ENCODE measurements at places on chromosomes 11 and 22. TPM values are rescaled to one million over a fixed set of nuclear protein-coding genes. Genes with fewer than 3 reads are reported as not detected.

GRCh38 chr11:11081776-11082175, 223.9 kb upstream of the ZBED5 start:
- no peak for DNase-seq

SMIM35 gene
- total RNA-seq = 0.05 TPM

MRPL40 gene
- 36.5 TPM for total RNA-seq

GRCh38 chr11:134345237-134345550, 13.4 kb downstream of the GLB1L2 start:
- no peak for DNase-seq

DNA sequence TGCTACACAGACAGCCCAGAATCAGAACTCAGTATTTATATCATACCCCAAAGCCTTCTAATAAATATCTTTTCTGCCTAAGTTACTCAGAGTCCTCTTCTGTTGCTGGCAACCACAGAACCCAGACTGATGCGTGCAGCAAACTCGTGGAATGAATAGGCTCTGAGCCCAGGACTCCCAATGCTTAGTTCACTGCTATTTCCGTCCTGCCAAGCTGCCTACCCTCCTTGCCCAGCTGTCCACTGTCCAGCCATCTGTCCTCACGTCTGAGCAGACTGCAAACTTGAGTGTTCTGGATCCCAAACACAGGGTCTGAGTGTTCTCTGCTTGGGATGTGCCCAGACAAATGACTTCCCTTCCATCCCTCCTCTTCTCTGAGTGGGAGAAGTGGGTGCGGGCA, 19.4 kb downstream of the PTPN5 start:
- DNase-seq = no peak

SLC5A1 gene
- total RNA-seq = 0.24 TPM

DNA sequence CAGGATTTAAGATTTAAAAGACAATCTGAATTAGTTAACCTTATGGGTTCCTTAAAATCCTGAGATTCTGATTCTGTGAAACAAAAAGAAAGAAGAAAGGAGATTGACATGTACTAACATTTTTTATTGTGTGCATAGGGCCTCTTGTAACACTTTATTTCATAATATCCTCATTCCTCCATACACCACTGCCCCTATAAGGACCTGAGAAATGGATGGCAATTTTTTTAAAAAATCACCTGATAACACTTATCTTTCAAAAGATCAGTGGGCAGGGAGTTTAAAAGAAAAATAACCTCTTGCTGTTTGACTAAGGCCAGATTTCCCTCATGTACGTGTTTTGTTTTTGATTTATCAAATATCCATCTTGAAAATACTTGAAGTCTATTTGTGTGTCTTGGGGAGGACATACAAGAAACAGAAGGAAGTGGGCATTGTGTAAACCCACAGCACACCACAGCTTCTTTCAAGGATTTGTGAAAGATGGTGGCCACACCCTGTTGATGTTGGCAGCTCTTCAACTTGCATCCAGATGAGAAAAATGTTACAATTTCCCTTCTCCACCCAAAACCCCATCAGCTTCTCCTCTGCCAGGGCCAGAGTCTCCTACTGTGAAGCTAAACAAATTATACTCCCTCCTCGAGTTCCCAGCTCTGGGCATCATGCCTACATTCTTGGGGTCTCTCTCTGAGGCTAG, 35.0 kb upstream of the MPEG1 start:
- no peak for DNase-seq

DNA sequence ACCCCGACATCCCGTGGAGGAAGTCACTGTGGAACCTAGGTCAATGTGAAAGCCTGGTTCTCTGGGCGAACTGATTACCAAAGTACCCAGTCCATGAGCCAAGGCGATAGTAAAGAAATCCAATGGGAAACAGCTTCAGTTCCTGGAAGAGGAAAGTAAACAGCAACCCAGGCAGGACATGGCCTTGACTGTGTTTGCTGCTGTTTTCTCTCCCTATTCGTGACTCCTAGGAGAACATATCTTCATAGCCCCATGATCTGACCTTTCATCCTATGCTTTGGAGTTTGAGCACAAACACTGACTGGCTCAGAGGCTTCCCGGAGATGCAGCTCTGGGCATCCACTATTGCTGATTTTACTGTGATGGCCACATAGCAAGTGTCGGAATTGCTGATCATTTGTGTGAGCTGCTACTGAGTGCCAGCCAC, 45.1 kb downstream of the LRFN4 start:
- no peak for DNase-seq

APLNR gene
- 8.7 TPM for total RNA-seq

BRSK2 gene
- total RNA-seq = 0.14 TPM

Data from thymus (tissue), 14 donors.